SJCRH30 (cell line): ENCODE measurements at places on chromosomes 5 and 9.
A peak's percentile ranks its signal among the peaks of the same experiment; 100 is the strongest.

GRCh38 chr9:131259916-131260597 lies 16.3 kb downstream of the FAM78A start:
- no peak for DNase-seq

DNA sequence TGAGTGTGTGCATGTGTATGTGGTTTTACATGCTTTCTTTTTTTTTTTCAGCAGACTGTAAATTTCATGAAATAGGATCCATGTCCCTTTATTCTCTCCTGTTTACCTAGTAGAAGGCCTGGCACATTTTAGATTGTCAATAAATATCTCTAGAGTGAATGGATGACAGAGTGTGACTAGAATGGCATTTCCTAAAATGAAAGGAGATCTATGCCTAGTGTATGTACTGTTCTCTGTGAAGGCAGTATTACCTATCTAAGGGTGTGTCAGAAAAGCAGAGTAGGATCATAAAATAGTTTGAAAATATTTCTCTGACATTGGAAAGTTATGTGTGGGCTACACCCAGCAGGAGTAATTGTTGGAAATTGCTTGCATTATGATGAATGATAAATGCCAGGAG lies 1876.0 kb upstream of the C9orf72 start:
- no peak for DNase-seq

DNA sequence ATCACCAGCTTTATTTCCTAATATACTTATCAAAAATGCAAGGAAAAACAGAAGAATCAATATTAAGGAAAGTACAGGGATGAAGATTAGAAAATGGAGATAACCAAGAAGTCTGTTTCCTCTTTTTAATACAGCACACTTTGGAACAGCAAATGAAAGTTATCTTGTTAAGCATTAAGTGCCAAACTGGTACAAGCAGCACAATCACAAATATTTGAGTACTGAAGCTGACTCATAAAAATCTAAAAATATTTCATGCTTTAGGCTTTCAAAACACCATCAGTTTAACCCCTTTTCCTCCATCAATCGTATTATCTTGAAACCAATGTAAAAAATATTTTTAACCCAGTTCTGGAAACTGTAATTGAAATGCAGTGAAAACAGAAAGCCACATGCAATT lies 2.7 kb downstream of the FBXW11 start:
- DNase-seq = no peak

DNA sequence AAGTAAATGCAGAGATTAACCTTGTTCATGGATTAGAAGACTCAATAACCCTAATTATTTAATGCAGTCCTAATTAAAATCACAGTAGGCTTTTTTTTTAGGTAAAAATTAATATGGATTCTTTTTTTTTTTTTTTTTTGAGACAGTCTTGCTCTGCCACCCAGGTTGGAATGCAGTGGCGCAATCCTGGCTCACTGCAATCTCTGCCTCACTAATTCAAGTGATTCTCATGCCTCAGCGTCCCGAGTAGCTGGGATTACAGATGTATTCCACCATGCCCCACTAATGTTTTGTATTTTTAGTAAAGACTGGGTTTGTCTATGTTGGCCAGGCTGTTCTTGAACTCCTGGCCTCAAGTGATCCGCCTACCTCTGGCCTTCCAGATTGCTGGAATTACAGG lies 40.6 kb downstream of the DENND4C start:
- no peak for DNase-seq

- no peak for DNase-seq
These were observed 72.5 kb upstream of the TAF11L2 start for GRCh38 chr5:17425385-17426070.

DNA sequence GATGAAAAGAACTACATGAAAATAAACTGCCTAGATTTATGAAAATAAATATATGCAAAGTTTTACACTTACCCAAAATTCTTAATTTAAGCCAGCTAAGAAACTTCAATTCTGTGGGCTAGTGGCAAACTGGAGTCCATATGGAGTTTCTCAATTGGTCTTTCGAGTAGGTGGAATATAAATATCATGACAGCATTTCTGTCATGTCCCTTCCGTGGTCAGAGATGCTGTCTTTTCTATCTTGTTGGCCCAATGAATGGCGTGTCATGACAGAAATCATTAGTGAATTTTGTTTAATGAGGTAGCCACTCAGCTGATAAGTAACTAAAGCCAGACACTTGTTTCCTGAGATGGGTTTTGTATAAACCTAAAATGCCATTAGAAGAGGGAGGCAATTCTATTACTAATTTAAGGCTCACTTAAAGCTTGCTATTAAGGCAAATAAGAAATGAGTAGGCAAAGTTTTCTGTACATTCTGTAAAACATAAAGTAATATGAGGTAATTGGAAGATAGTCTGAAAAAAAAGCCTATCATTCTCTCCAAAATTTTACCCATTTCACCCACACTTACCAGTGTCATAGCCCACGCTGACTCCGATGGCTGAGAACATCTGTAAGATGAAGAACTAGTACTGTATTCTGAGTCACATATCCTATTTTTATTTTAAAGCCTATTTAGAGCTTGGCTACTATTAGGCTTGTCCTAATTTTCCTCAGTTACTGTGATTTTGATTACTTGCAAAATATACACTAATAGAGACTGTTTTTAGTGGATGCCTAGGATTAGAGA lies 419.3 kb upstream of the MEF2C start:
- DNase-seq = no peak

- DNase-seq = no peak
These were observed 216.9 kb downstream of the GABBR2 start for GRCh38 chr9:98491828-98492227.

- DNase-seq = no peak
These were observed 297.9 kb downstream of the EFNA5 start for GRCh38 chr5:107372723-107373450.

GRCh38 chr5:16179511-16179935 lies at the start of gene MARCHF11:
TSS of gene MARCHF11 (minus strand) at chr5:16179791. CDS start at chr5:16179575, 216 bp downstream.
- DNase-seq = no peak

DNA sequence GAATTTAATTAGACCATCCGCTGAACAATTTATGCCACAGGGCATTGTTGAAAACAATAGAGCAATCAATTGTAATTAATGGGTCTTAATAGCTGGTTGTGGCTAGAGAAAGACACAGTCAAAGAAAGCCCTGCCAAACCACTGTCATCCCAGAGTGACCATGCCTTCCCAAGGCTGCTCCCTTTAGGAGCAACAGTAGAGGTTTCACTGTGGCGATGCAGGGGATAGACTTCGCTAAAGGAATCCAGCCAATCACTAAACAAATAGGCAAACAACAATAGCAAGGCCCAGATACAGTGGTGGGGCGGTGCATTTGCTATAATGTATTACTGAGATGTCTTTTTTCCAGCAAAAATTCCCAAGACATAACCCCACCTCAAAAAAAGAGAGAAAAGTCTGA lies 87.8 kb upstream of the SLC27A6 start:
- DNase-seq = no peak

DNA sequence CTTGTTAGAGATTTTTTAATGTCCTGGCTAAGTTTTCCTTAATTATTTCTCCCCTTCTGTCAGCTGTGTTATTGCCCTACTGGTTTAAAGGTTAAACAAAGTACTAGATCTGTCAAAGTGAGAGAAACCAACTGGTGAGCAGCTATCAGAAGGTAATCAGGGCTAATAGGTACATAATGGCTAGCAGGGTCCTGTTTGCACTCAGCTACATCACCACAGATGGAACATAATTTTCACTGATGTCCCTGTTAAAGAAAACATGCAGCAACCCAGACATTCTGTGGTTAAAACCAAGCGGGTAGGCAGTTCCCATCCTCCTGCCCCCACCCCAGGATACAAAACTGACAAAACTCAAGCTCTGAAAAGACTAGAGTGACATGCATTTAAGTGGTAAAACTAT lies 473.9 kb downstream of the NR2F1-AS1 start:
- DNase-seq = no peak

DNA sequence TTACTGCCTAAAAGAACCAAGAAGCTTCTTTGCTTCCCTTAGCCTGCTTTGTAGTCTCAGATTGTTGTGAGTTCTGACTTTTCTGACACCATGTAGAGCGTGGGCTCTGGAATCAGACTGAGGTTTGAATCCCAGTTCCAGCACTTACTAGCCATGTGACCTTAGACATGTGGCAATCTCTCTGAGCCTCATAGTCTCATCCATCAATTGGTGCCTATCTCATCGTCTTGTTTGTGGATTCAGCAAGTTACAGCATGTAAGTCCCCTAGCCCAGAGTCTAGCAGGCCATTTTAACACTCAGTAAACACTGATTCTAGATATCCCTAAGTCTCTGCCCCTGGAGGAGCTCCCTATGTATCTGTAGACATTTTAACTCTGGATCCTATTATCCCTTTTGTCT lies 94.7 kb downstream of the ANGPTL2 start:
- no peak for DNase-seq

GRCh38 chr9:129761293-129761900 lies 8.6 kb upstream of the PTGES start:
- DNase-seq = no peak

DNA sequence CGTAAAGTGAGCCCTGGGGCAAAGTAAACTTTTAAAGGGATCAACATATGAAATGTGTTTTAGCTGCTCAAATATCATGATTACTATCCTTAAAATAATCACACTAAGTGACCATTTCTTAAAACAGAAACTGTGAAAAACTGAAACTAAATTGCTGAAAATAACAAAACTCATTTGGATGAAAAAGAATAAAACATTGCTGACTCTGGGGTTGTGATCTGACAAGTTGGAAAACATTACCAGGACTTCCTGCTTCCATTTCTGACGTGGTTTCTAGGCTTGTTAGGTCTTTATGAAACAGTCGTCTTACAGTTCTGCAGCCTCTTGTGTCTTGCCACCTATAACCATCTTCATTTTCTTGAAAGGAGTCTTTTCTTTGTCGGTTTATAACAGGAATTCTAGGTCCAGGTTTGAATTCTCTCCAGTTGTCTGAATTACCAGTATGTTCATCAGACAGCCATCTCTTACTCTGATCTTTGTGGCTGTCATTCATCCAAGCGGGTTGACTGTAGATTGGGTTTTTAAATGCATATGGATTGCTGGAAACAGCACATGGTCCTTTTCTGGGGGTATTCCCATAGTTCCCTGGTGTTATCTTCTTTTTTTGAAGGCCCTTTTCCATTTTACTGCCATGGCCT lies 1.7 kb downstream of the TUT7 start:
- DNase-seq = no peak

GRCh38 chr9:84567805-84568204 lies 101.7 kb upstream of the NTRK2 start:
- no peak for DNase-seq

- DNase-seq = no peak
These were observed 130.4 kb upstream of the POC5 start for GRCh38 chr5:75847561-75848021.

- DNase-seq = peak; percentile 42
These were observed 1.4 kb downstream of the NR6A1 start for GRCh38 chr9:124769549-124770358.

DNA sequence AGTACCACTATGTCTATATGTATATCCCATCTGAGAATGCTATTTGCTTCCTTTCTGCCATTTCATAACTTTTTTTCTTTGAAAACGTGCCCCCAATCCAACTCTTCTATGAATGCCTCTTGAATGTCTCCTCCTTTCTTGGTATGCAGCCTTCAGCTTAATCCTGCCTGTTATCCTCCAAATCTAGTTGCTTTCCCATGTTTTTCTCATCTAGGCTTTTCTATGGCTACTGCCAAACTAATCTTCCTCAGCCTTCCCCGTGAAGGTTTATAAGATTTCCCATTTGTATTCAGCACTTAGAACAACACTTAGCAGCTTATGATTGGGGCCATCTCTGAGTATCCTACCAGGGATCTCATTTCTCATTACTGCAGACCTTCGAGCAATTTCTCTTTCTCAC lies 2.5 kb downstream of the TGFBR1 start:
- DNase-seq = no peak

GRCh38 chr9:83334320-83334719 lies 203.9 kb downstream of the FRMD3 start:
- peak; percentile 94 for DNase-seq

DNA sequence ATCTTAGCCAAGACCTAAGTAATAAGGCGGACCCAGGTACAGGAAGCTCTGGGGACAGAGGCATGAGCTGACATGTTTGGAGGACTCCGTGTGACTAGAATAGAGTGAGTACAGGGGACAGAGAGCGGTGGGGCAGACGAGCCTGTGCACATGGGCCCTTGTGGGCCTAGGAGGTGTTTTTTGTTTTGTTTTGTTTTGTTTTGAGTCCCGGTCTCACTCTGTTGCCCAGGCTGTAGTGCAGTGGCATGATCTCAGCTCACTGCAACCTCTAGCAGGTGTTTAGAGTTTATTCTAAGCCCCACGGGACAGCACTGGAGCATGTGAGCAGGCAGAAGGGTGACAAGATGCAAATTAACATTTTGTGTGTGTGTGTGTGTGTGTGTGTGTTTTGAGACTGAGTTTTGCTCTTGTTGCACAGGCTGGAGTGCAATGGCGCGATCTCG lies 3.1 kb upstream of the EEIG1 start:
- no peak for DNase-seq

GRCh38 chr5:16554110-16554509 lies 62.7 kb downstream of the RETREG1 start:
- DNase-seq = no peak

GRCh38 chr5:14086261-14086660 lies 56.9 kb upstream of the TRIO start:
- no peak for DNase-seq

- DNase-seq = no peak
These were observed 23.0 kb upstream of the GLE1 start for GRCh38 chr9:128481561-128481960.

DNA sequence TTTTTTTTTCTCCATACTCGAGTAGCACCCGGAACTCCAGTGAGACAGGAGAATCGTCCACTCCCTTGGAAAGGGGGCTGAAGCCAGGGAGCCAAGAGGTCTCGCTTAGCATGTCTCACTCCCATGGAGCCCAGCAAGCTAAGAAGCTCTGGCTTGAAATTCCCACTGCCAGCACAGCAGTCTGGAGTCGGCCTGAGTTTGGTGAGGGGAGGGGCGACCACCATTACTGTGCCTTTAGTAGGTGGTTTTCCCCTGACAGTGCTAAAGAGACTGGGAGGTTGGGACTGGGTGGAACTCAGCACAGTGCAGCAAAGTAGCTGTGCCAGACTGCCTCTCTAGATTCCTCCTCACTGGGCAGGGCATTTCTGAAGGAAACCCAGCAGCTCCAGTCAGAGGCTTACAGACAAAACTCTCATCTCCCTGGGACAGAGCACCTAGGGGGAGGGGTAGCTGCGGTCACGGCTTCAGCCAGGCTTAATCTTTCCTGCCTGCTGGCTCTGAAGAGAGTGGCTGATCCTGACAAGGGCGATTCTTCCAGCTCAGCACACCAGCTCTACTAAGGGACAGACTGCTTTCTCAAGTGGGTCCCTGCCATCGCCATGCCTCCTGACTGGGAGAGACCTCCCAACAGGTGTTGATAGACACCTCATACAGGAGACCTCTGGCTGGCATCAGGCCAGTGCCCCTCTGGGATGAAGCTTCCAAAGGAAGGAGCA lies 414.5 kb upstream of the ZNF608 start:
- peak; percentile 85 for DNase-seq

GRCh38 chr5:35665096-35665495 lies 47.4 kb downstream of the SPEF2 start:
- no peak for DNase-seq
